GM13976 (cell line): ENCODE measurements at places on chromosomes 7 and 10.

DNA sequence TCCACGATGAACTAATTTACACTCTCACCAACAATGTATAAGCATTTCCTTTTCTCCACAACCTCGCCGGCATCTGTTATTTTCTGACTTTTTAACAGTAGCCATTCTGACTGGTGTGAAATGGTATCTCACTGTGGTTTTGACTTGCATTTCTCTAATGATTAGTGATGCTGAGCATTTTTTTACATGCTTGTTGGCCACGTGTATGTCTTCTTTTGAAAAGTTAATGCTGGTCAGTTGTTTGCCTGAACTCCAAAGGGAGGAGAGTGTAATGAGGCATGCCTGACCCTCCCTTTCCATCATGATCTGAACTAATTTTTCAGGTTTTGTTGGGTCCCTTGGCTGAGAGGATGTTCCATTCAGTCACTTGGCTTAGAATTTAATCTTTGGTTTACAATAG is 50.7 kb upstream of the SVIL start:
- no peak for DNase-seq

- DNase-seq, result no peak
Observed at GRCh38 chr10:46305079-46305818, 18.5 kb downstream of the ANTXRL start.

DNA sequence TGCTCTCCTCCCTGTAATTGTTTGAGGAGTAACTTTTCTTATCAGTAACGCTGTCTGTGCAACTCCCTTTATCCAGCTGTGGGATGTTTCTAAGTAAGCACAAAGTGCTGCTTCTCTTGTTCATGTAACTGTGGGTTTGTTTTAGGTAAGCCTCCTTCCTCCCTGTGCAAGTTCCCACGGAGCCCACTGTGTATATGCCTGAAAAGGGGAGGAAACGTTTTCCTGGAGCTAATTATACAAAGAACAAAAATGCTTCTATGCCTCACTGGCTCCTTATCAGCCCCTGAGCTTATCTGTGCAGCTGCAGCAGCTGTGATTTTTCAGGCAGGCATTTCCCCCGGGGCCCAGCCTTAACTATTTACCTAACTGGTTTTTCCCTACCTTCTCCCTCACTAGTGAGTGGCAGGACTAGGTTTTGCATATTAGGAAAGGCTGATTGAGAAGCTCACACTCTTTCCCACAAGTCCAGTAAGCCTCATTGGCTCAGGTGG is 593.4 kb upstream of the GHITM start:
- no peak for DNase-seq

DNA sequence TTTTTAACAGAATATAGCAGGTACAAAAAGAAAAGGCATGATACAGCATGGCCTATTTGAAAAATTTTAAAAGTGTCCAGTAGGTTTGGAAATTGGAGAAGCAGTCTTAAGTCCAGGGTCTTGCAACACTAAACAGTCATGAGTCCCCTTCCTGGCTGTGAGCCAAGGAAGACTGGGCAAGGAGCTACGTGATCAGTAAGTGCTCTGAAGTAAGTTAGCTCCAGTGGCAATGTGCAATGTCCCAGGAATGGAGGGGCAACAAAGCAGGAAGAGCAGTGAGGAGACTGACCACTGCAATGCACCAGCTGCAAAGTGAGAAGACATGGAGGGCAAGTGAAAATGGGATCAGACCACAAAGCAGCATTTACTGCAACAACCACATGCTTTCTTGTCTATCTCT is 72.9 kb upstream of the GRID1 start:
- DNase-seq, result no peak

GRCh38 chr10:80136134-80136571 is 3.6 kb downstream of the PLAC9 start:
- DNase-seq, result no peak

- peak; percentile 52 for DNase-seq
Observed at GRCh38 chr7:40329601-40330153, 194.9 kb downstream of the SUGCT start.

DNA sequence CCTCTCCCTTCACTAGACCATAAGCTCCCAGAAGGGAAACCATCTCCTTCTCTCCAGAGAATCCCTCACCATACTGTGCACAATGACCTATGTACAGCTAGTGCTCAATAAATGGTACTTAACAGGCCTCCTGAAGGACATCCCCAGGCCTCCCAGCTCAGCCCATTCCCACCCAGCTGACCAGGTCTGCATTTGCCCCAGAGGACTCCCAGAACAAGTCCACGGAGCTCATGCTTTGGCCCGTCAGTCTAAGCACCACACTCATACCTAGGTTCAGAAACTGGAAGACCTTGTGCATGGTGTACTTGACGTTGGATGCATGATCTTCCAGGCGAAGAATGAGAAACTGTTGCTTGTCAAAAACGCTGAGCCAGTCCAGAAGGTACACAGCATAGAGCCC is 81.3 kb downstream of the CHST15 start:
- DNase-seq, result no peak
